Fibroblast of villous mesenchyme (primary cell): ENCODE measurements at places on chromosomes 2 and 18.

DNA sequence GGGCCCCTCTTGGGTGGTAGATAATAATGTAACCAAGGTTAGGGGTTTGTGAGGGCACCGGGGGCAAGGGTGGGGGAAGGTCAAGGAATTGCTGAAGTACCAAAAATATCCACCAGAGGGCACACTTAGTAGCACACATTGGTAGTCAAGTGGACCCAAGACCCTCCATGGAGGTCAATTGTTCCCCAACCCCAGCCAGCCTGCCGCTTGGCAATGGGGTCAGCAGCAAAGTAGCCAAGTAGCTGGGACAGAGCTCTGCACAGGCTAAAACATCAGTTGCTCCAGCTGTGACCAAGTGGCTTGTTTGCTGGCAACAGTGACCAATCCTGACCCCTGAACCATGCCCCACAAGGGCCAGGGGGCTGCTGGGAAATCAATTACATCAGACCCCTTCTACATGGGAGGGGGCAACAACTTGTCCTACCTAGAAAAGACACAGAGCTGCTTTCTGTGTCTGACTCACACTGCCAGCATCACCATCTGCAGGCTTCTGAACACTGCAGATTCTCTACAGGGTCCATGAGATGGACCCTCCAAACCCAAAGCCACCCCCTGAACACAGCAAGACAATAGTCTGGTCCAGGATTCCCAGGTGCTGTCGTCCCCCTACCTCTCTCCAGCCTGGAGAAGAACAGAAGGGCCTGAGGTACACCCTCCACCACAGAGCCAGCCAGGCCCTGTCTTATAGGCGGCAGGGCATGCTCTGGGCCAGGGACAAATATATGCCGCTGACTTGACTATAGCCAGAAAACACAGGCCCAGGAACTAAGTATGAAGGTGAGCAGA, 76.0 kb downstream of the EMX1 start:
- DNase-seq, result peak; percentile 26

- DNase-seq, result no peak
These were observed 3.7 kb downstream of the KLHL14 start for GRCh38 chr18:32769071-32769585.

- DNase-seq, result no peak
These were observed 73.8 kb upstream of the B3GNT7 start for GRCh38 chr2:231321556-231322334.

- DNase-seq, result no peak
These were observed 139.4 kb upstream of the CELF4 start for GRCh38 chr18:37705016-37705415.

DNA sequence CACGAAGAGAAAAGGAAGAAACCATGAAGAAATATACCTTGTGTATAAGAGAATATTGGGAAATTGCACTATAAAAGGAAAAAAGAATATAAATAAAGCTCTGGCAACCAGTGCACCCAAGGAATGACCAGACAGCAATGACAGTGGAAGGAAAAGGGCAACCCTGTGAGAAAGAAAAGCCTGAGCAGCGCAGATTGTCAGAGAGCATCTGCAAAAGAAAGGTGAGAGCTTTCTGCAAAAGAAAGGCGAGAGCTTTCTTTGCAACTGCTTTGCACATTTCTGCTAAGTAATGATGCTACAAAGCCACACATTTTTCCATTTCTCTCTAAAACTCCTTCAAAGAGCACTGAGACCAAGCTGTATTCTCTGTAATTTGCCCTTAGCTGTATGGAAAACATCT, 83.6 kb downstream of the CTNNA2 start:
- no peak for DNase-seq

GRCh38 chr2:203909261-203909967, 27.1 kb upstream of the ICOS start:
- peak; percentile 66 for DNase-seq

- DNase-seq, result no peak
These were observed 53.9 kb downstream of the ASAP2 start for GRCh38 chr2:9260464-9260918.

DNA sequence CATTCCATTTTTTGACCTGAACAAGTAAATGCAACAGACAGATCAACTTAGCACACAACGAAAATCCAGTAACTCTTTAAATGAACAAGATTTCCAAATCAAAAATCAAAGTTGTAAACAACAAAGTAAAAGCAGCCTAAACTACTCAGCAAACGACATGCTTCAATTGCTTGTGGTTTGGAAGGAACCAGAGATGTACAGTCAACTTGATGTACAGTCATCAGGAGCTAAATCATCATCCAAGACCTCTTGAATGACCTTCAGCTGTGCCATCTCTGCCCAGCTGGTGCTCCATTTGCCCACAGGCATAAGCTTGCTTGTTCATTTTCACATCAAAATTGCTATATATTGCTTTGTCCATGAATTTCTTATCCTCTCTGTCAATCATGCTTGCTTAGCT, 109.8 kb downstream of the UPP2 start:
- no peak for DNase-seq

- no peak for DNase-seq
These were observed 112.8 kb downstream of the PHLPP1 start for GRCh38 chr18:62828091-62828640.

GRCh38 chr2:237496428-237496827, 9.4 kb downstream of the MLPH start:
- no peak for DNase-seq

DNA sequence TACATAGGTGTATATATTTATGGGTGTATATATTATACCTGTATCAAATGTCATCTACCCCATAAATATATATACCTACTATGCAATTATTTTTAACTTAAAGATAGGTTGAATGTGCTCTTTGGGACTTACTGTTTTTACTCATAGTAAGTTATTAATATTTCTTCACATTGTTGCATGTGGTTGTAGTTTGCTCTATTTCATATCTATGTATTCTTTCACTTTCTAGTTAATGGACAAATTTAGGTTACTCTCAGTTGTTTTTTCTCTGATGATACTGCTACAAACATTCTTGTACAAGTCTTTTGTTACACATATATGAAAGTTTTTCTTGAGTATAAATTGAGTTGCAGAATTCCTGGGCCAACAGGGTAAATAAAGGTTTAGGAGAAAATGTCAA, 601.8 kb upstream of the ID2 start:
- no peak for DNase-seq
